ENCODE measurements at places on chromosomes 7 and 10.

DNA sequence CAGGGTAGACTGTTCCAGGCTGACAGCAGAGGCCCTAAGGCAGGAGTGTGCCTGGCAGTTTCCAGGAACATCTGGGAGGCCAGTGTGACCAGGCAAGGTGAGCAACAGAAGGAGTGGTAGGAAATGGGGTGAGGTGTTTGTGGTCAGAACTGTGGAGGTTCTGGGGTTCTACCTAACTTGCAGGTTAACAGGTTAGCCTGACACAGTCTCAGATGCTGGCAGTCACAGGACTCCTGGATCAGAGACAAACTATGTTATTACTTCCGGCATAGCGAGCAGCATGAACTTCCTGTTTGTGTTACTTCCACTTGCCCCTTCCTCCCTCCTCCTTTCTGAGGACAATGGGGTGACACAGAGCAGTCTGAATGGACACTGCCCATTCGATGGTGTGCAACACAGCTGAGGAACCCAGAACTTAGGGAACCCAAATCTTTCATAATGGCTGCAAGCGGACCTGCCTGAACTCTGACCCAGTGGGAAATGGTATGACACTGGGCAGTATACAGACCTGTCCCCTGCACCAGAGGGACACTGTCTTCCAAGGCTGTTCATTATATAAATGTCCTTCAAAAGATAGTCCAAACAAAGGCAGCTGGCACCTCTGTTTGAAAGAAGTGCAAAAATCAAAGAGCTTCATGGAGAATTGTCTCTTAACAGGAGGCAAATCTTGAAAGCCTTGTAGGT lies 3.9 kb upstream of the SAR1A start:
- no peak for DNase-seq

GRCh38 chr10:7202793-7203355 lies 208.0 kb downstream of the SFMBT2 start:
- no peak for DNase-seq

DNA sequence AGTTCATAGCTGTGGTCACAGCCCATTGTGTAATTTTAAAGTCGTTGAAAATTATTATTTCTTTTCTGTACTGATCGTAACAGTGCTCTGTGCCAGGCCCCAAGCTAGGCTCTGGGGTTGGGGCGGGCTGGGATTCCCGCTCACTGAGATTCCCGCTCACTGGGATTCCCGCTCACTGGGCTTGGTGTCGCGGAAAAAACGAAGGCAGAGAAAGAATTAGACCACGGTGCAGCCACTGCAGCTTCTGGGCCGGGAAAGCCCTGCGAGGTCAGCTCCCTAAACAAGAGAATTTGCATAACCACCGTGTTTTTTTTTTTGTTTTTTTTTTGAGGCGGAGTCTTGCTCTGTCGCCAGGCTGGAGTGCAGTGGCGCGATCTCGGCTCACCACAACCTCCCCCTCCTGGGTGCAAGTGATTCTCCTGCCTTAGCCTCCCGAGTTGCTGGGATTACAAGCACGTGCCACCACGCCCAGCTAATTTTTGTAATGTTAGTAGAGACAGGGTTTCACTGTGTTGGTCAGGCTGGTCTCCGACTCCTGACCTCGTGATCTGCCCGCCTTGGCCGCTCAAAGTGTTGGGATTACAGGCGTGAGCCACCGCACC lies 31.2 kb downstream of the FOXK1 start:
- no peak for DNase-seq

DNA sequence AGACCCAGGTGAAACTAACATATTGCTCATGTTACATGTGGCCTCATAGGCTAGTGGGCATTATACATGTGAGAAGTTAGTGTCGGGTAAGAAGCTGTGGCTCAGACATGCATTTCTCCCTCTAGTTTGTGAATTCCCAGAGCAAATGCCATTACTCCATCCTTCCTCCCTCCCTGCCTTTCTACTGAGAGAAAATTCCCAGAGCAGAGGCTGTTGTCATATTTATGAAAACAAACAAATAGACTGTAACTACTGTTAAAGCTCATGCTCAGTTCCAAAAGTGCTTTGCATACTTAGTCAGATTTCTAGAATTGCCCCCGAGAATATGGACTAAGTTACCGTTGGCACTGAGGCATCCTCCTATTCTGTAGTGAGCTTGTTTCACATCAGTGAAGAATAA lies 29.0 kb downstream of the ZNRF2 start:
- DNase-seq: no peak

DNA sequence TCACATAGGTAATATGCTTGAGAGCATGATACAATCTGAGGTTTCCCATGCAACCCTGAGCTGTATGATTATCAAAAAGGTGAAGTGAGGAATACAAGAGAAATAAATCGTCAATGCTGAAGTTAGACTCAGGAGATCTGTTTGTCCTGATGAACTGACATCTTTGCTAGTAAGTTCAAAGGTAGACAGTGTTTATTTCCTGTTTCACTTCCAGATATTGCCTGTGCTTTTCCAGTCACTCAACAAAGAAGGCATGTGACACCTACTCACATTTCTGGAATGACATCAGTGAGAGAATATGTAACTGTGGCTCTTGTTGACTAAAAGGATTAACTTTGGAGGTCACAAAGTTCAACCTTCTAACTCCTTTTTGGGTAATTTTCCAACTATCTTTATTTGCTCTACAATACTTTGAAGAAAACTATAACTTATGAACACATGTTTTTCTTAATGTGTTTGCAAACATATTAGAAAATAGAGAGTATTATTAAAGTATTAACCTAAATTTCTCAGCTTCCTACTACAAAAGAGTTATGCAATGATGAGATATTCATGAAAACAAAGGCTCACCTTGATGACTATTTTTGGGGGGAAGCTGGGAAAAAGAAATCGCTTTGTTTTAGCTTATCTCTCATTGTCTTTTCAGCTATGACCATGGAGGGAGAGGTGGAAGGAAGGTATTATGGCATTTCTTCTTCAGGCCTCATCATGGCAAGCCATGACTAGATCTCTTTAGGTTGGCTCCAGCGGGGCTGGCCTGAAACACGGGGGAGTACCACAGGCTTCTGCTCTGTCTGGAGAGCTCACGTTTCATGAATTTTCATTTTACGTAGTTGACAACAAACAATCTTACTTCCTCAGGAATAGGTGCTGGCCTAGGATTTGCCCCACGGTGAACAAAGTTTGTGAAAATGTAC lies 214.7 kb upstream of the SLC26A5 start:
- no peak for DNase-seq

DNA sequence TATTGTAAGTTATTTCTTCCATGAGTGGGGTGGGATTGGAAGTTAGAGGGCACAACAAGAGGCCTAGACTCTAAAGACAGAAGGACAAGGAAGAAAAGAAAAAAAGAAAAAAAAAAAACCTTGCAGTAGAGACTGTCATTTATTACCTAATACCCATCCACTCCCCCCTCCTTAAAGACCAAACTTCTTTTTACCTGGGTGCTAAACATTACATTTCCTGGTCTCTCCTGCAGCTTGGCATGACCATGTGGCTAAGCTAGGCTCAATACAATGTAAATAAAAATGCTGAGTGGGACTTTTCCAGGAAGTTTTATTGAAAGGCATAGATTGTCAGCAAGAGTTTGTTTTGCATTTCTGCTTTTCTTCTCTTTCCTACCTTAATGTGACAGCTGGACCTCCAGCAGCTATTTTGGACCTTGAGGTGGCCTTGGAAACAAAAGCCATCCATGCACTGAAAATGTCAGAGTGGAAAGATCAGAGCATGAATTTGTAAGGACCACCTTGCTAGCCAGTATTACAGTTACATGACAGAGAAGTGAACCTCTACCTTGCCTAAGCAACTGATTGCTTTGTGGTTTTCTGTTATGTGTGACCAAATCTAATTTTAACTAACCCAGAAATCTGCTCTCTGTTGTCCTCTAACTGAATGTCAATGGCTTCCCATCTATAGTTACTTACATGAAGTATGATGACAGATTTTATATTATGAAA lies 81.3 kb upstream of the SFMBT2 start:
- DNase-seq: no peak

- DNase-seq: no peak
Measured at GRCh38 chr7:1781369-1781768, 111.3 kb downstream of the ELFN1 start.

- peak; percentile 50 for DNase-seq
Measured at GRCh38 chr10:84267503-84268126, 22.8 kb downstream of the RGR start.

DNA sequence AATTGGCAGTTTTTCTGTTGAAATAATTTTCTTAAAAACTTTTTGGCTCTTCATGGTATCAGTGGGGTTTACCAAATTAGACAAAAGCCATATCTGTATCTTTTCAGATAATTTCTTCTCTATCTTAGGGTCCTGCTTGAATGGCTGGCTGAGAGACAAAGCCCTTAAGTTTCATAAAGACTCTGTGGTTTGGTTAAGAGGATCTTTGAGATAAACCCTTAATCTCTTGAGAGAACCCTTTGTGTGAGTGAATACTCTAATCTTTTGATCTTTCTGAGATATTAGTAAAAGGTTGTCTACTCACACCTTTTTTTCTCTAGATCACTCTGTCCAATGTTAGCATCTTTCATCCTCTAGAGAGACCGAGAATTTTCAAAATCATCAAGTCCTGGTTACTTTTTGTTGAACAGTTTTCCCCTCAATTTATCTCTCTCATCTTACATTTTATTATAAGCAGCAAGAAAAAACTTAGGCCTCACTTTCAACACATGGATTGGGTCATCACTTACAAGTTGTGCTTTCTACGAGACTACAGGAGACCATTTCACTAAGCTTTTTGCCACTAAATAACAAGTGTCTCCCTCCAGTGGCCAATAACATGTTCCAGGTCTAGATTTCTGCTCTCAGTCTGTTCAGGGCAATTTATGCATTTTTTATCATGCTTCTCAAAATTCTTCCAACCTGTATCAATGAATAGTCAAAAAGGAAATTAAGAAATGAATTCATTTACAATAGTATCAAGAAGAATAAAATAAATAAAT lies 28.4 kb downstream of the DNAJC9 start:
- no peak for DNase-seq

All from activated naive CD4-positive, alpha-beta T cell (primary cell).